Activated T-cell treated with anti-CD3 and anti-CD28 coated beads, Interleukin-2, amount 50 U/mL, for 72 hours (primary cell): ENCODE measurements at places on chromosomes 7 and 10.

DNA sequence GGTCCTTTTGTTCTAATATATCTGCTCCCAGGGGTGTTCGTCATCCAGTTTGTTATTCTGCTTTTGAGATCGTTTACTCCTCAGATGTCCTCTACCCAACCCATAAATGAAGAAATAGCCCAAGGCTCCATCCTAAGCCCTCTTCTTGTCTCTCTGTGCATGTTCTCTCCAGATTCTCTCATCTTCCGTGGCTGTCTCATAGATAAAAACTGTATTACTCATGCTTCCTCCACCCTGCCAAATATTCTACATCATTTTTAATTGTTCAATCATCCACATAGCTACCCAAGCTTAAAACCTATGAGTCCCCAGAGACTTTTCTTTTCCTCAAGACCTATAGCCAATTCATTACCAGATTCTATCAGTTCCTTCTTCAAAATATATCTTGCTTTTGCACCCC is 44.9 kb downstream of the CAV1 start:
- H3K4me3 ChIP-seq: no peak overlapping the region
- no peak overlapping the region for H3K27ac ChIP-seq
- DNase-seq: no peak
- no peaks in the 10 kb centered on the region for H3K36me3 ChIP-seq
- peaks cover 24% of the 10 kb centered on the region for H3K27me3 ChIP-seq

DNA sequence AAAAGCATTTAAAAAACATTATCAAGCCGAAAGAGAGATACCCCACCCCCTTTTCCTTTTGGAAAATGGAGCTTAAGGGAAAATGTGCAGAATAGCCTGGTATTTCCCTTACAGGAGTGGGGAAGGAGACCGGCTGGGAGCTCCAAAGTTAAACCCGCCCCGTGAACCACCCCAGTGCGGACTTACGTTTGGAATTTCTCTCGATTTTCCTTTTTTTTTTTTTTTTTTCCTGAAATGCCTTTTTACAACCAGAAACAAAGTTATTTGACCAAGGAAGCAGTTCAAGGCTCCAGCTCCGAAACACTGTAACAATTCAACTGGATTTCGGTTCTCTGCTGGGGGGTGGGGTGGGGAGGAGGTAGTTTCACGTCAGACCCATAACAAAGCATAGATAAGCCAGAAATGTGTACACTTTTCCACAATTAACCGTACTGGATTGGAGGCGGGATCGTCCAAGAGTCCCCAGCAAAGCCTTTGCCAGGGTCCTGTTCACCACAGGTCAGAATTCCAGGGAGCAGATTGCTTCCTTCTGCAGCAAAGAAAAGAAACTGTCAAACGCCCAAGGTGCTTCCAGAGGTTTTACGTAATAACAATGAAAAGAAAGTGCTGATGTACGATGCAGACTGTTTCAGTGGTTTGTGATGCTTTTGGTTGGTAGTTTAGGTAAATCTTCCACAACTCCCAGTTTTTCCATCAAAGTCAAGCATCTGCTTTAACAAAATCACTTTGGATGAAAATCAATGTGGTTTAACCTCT is 6.7 kb downstream of the SKIDA1 start:
- peak overlapping the region; percentile 85 for H3K4me3 ChIP-seq
- peaks cover 80% of the 10 kb centered on the region for H3K27me3 ChIP-seq
- no peak for DNase-seq
- peaks cover 2% of the 10 kb centered on the region for H3K36me3 ChIP-seq
- H3K27ac ChIP-seq: peak overlapping the region; percentile 8

- no peaks in the 10 kb centered on the region for H3K27me3 ChIP-seq
- DNase-seq: no peak
- H3K4me3 ChIP-seq: peak overlapping the region; percentile 75
- H3K27ac ChIP-seq: peak overlapping the region; percentile 90
- peaks cover 93% of the 10 kb centered on the region for H3K4me1 ChIP-seq
These were observed 6.7 kb downstream of the BNIP3 start for GRCh38 chr10:131975003-131975402.

DNA sequence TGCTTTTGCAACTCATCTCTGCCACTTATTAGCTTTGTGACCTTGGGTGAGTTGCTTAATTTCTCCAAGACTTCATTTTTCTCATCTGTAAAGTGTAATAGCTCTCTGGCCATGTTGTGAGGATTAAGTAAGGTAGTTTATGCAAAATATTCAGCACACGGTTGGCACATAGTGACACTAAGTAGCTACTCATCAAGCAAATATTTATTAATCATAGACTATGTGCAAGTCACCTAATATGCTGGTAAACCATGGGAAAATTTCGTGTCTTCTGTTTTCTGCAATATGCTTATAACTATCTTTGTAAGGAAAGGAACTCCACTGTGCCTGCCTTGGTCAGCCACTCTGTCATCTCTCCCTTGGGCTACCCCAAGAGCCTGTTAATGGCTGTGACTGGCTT is 50.3 kb upstream of the EGR2 start:
- no peak overlapping the region for H3K27ac ChIP-seq
- H3K4me1 ChIP-seq: peaks cover 44% of the 10 kb centered on the region
- DNase-seq: no peak
- no peak overlapping the region for H3K4me3 ChIP-seq
- H3K36me3 ChIP-seq: peaks cover 2% of the 10 kb centered on the region
- peaks cover 21% of the 10 kb centered on the region for H3K27me3 ChIP-seq

GRCh38 chr7:79425665-79426064 is 27.8 kb downstream of the MAGI2 start:
- H3K36me3 ChIP-seq: no peaks in the 10 kb centered on the region
- no peaks in the 10 kb centered on the region for H3K27me3 ChIP-seq
- no peak overlapping the region for H3K4me3 ChIP-seq
- DNase-seq: no peak
- H3K27ac ChIP-seq: no peak overlapping the region
